ENCODE measurements at places on chromosomes 3 and 15.

DNA sequence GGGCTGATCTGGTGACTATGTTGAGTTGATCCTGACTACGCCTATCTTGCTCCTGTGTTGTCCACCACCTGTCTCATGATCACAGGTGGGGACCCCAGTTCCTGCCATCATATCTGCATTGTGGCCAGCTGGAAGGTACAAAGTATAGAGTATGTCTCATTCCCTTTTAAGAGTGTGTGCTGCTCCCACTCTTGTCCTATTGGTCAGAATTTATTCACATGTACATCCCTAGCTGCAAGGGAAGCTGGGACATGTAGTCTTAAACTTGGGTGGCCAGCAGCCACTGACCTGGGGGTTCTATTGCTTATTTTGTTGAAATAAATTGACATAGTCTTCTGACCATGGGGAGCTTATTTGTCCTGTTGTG is 373.1 kb downstream of the PTPRG start:
- DNase-seq: no peak

DNA sequence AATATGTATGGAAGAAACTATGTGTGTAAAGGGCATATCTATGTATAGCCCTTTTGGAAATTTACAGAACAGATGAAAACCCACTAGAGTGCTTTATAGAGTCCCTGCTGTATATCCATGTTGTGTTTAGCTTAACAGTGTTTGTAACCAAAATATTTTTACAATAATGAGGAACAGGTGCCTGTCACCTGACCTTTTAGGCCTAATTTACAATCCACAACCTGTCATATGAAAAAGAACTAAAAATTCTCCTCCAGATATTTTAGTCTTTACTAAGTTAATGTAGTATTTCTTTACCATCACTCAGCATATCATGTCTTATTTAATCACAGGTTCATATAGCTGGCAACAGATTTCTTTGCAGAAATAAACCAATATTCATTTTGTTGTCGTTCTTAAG is 16.4 kb upstream of the SATB1 start:
- no peak for DNase-seq

DNA sequence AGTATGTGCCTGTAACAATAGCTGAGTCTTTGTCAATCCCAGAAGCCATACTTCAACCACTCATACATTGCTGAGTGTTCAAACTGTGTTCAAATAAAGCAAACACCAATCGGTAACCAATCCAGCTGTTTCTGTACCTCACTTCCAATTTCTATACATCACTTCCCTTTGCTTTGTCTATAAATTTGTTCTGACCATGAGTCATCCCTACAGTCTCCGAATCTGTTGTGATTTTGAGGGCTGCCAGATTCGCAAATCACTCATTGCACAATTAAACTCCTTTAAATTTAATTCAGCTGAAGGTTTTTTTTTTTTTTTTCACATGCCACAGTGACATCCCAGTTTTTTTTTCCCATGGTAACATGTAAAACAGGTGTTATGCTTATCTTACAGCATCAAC is 870.3 kb downstream of the NAALADL2 start:
- no peak for DNase-seq

- DNase-seq: no peak
Observed at GRCh38 chr3:55597641-55598040, 110.5 kb upstream of the WNT5A start.

GRCh38 chr3:115862099-115862498 is 238.8 kb downstream of the GAP43 start:
- DNase-seq: no peak

DNA sequence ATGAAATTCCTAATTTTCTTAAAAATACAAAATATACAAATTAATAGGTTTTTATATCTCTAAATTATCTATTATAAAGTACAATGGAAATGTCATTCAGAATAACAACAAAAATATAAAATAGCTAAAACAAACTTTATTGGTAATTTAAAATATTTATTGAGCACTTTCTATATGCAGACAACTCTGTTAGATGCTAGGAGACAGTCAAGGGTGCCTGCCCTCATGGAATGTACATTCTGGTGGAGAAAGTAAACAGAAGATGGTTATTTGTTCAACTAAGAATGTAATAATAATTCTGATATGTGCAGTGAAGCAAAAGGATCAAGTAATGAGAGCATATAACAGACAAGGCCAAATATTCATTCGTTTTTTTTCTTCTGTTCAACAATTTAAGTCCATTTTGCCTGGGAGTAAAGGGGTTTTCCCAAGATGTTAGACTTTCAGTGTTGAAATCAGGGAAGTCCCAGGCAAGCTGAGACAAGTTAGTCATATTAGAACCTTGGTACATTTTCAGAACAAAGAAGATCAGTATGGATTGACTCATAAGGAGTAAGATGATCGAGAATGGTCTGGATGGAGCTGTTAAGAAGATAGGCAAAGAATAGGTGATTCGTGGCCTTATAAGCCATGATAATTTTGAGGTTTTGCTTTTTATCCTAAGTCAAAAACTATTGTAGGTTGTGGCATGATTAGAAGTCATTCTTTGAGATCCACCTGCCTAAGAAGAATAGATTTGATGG is 150.2 kb upstream of the MLF1 start:
- no peak for DNase-seq

- no peak for DNase-seq
Observed at GRCh38 chr15:52050416-52050815, 31.4 kb downstream of the MAPK6 start.

- DNase-seq: no peak
Observed at GRCh38 chr3:73399106-73399505, 225.6 kb downstream of the PDZRN3 start.

DNA sequence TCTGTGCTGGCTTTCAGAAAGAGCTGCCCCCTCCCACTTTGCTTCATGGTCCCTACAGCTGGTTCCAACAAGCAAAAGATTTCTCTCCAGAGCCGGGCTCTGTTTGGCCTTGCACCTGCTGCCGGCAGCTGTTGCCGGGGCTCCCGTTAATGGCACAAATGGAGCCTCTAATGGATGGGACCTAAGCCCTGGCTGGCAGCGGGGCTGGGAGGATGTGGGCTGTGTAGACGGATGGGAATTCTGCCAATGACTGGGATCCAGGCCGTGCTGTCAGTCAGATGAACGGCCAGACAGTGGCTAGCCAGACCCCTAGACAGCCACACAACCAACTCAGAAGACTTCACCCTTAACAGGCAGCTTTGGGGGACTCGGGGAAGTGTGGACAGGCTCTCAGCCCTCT is 88.0 kb downstream of the RPLP1 start:
- DNase-seq: no peak

DNA sequence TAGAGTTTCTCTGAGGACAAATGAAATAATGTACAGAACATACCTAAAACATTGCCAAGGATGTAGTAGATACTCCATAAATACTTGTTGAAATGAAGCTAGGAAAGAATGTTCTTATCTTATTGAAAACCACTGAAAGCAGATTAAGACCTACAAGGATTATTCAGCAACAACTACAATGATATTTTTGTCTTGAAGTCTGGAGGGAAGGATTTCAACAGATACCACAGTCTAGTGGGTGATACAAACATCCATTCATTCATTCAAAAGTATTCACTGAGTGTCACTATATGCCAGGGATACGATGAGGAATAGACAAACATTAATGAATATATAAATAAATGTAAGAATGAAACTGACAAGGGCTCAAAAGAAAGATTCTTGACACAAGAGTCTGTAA is 74.7 kb upstream of the THBS1 start:
- no peak for DNase-seq

DNA sequence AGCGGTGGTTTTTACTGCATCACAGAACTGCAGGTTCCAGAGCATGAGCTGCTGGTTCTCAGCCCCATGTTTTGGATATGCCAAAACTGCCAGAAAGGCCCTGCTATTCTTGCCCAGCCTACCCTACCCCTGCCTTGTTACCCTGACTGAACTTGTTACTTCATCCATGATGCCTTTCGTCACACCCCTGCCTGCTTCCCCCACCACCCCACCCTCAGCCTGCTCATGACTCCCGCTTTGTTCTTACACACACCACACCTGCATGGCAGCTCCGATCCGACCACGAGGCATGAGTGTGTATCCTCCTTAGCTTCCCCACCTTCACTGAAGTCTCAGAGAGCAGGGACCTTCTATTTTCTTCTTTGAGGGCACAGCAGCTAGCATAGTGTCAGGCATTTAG is 5.1 kb upstream of the TM4SF1 start:
- DNase-seq: no peak

DNA sequence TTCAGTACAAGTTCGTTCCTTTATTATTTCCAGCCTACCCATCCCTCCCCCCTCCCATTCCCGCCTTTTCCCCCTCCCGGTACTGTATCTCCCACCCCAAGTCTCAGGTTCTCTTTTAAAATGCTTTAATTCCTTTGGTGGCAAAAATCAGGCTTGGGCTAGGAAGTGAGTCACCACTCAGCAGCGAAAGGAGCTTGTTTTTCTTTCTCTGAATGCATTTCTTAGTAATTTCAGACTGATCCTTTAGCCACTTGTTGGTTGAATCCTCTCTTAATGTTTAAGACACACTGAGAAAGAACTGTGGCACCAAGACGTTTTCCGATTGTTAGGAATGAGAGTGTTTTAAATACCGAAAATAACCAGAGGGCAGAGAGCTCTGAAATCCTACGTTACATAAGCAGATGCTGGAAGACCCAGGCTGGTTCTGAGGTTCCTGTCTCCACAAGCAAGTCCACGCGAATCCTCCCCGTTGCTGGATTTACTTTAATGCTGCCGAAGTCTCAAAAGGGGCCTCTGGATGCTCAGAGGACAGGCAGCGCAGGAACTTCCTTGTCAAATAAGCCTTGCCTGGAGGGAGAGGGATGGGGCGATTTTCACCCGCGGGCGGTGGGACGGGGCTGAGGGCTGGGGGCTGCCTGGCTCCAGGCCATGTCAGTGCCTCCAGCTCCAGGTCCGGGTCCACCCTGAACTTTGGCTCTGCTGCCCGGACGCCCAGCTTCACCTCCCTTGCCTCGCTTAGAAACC is 854 bp upstream of the COL8A1 start:
- no peak for DNase-seq

DNA sequence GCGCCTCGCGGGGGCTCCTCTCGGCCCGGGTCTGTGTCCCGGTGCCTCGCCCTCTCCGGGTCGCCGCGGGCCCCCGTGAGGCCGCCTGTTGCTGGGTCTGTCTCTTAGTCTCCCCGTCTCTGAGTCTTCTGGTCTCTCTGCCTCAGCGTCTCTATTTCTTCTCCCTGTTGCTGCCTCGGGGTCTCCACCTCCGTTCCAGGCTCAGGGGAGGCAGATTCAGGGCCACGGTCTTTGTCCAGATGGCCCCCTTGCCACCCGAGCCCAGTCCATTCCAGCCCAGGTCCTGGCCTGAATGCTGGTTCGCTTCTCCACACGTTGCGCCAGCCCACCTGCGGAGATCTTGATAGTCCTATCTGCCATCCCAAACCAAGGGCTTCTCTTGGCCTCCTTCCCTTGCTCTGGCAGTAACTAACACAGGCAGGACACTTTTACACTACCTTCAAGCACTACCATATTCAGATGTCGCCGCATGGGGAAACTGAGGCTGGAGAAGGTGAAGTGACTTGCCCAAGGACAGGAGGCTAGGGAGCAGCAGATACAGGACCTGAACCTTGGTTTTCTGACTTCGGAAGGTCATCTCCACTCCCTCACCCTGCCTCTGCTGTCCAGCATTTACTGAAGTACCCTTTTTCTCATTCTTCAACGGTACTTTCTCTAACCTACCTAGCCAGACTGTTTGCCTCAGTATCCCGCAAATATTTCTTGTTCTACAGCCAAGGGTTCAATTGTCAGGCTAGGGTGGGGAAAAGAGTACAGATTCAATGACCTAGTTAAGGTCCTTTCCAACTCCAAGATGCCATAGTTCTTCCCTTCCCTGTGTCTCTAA is 616 bp upstream of the IGDCC4 start:
- DNase-seq: no peak

GRCh38 chr3:22886439-22887068 is 316.6 kb upstream of the UBE2E2 start:
- DNase-seq: no peak

- no peak for DNase-seq
Observed at GRCh38 chr3:120801484-120801883, 58.9 kb downstream of the GTF2E1 start.

- DNase-seq: no peak
Observed at GRCh38 chr3:48125013-48125705, 63.1 kb downstream of the CDC25A start.
